ENCODE measurements at places on chromosomes 7 and 10.

DNA sequence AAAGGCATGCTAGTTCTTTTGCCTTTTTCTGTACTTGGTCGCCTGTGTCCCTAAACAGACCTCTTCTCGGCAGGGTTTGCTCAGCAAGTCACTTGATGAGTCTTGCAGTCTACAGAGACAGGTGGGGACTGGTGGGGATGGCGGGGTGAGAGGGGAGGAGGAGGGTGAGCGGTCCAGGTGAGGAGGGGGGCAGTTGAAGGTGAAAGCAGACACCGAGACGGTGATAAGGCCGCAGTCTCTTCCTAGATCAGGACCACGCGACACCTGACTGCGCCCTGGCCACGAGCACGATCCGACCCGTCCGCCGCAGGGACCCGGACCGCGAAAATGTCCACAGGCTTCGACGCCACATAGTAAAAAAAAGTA is 566 bp downstream of the ASNS start:
- DNase-seq = no peak

- DNase-seq = peak; percentile 33
Measured at GRCh38 chr7:101241015-101241363, 3.4 kb upstream of the CLDN15 start.

- no peak for DNase-seq
Measured at GRCh38 chr10:124423813-124424212, 5.1 kb upstream of the OAT start.

GRCh38 chr10:43151371-43151770 is 13.1 kb downstream of the CSGALNACT2 start:
- no peak for DNase-seq

DNA sequence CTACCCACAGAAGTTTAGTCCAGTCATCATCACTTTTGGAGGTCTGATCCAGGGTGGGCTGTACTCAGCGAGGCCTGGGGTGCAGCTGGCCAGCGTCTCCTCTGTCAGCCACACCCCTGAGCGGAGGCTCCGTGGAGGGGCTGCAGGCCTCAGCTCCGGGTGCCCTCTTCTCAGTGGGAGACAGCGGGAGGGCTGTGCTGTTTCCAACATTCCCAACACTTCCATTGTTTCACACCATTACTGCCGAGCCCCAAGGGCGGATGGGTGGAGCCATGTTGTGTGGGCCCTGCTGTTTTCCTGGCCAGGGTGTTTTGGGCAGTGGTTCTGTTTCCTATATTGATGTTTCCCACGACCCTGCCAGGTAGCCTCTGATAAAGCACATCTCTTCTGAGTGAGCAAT is 95.0 kb downstream of the MKI67 start:
- peak; percentile 85 for DNase-seq

GRCh38 chr7:111162692-111163091 is 71.8 kb downstream of the LRRN3 start:
- no peak for DNase-seq

DNA sequence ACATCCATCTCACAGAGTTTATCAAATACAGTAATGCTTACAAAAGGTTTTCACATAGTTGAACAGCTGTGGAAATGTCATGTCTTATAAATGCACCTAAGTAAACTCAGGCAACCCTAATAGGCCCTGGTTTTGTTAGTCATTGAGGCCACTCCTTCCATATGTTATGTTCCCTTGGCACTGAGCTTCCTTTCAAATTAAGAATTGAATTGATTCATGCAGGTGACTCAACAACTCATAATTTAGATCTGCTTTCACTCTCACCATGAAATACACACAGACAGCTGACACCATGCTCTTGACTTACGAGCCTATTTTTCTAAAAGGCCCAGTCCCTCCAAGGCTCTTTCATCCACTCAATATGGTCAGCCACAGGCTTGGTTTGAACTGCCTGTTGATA is 476.9 kb downstream of the KCNMA1 start:
- DNase-seq = peak; percentile 24

- DNase-seq = no peak
Measured at GRCh38 chr7:996079-996872, 13.3 kb downstream of the CYP2W1 start.

- no peak for DNase-seq
Measured at GRCh38 chr7:115319541-115319940, 397.6 kb downstream of the MDFIC start.

GRCh38 chr10:77726732-77727131 is 89.1 kb upstream of the KCNMA1 start:
- DNase-seq = no peak

- DNase-seq = no peak
Measured at GRCh38 chr10:83214136-83214535, 925.2 kb upstream of the GHITM start.

DNA sequence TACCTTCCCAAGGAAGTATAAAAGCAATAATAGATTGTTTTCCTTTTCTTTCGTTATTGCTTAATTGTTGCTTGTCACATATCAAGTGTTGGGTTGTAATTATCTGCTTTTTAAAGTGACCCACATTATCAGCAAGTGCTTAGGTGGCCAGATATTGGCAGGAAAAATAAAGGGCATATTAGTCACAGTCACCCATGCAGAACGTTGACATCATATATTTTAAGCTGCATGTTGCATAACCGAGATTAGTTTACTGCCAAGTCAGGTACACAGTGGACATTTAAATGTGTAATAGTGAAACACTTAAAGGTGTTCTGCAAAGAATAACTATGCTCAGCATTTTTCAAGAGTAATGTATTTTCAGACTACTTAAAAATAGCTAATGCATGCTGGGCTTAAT is 11.4 kb downstream of the NEBL start:
- DNase-seq = no peak

DNA sequence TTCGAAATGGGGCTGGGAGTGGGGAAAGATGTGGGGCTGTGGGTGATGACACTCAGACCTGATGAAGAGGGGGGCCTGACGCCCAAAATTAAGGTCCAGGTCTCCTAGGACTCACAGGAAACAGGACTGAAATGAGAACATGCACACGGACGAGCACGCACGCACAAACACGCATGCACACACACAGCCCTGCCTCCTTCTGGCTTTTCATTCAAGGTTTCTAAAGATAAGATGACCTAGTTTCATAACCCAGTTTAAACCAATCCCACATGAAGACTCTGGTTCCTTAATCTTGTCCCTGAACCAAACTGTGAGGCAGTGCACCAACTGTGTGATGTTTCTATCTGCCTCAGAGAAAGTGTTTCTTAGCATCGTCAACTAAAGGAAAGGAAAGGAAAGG is 162.0 kb downstream of the DGKI start:
- no peak for DNase-seq

GRCh38 chr10:101512738-101513137 is 75.3 kb downstream of the POLL start:
- no peak for DNase-seq

DNA sequence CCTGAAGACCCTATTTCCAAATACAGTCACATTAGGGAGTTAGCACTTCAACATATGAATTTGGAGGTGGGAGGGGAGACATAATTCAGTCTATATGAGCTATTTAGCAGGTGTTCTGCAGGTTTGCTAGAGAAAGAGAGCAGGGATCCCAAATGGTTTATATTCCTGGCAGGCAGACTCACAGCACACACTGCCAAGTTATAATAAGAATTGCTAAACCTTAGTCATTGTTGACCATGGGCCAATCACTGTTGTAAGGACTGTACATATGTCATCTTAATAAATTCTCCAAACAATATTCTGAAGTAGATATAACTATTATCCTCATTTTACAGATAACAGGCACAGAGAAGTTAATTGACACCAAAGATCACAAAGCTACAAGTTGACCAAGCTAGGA is 1.5 kb upstream of the CCDC3 start:
- no peak for DNase-seq

DNA sequence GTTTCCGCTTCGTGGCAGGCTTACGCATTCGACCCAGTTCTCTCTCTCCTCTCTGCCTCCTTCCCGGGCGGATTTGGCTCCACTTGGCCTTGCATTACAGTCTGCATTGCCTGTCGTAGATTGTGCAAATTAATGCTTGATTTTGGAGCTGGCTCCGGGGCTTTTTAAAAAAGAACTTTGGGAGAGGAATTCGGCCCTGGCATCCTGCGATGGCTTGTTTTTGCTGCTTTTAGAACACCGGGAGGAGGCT is 767 bp downstream of the EIF4EBP2 start:
- peak; percentile 45 for DNase-seq

GRCh38 chr7:68376131-68376661 is 1222.1 kb upstream of the AUTS2 start:
- DNase-seq = no peak

DNA sequence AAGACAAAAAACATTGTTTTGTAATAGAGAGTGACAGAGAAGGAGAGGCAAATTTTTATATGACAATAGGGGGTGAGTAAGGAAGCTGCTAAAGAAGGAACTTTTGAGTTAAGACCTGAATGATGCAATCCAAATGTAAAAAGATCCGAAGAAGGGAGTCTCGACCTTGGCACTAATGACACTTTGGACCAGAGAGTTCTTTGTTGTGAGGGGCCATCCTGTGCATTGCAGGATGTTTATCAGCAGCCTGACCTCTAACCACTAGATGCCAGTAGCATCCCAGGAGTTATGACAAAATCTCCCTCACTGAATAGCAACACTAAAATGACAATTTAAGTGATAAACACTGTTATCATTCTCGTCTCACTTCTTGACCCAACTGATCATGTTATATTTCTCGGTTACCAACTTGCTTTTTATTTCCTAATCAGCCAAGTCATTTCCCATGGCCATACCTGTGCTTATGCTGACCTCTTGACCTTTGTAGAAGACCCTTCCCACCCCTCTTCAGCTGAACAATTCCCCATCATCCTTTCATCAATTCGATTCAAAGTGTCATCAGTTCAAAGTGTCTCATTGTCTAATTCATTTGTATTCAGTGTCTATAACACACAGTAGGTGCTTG is 30.0 kb downstream of the DGKI start:
- DNase-seq = peak; percentile 21

DNA sequence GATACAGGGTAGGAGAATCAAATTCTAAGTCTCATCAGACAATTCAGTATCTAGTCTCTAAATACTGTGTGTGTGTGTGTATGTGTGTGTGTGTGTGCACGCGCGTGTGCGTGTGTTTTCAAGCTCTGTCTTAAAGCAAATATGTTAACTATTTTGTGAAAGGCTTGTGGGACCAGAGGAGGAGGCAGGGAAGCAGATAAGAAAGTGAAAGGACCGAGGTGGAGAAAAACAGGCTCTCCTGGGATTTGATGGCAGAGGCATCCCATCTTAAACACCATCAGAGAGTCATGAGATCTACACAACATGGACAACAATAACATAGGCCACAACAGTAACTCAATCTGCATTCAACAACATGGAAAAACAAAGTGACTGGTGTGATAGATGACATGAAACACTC is 67.1 kb downstream of the PIP4K2A start:
- no peak for DNase-seq

DNA sequence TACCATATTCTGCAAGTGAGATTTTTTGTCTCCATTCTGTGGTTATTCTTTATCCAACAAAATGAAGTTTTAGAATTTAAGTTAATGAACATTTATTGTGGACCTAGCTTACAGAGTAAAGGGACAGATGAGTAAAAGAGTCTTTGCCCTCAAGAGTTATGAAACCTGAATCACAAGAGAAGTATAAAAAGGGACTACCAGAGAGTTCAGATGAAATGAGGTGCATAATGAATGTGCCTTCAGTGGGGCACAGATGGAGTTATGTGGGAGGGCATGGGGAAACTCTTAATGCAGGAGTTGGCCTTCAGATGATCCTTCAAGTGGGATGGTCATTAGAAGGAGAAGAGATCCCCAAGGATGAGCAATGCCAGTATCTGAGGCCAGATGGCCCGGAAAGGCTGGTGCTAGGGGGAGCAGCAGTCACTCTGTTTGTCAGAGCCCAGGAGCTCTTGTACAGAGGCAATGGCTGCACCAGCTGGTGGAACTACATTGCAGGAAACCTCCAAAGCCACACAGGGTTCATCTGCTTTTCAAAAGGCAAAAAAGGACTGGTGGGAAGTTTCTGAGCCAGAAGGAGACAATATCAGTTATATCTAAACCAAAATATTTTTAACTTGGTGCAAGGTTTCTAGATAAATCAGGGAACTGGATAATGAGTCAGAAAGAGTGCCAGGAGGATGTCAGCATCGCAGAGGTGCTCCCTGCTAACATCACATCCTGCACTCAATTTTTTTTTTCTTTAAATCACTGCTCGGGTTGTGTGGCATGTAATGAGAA is 162.0 kb downstream of the KLF6 start:
- no peak for DNase-seq

DNA sequence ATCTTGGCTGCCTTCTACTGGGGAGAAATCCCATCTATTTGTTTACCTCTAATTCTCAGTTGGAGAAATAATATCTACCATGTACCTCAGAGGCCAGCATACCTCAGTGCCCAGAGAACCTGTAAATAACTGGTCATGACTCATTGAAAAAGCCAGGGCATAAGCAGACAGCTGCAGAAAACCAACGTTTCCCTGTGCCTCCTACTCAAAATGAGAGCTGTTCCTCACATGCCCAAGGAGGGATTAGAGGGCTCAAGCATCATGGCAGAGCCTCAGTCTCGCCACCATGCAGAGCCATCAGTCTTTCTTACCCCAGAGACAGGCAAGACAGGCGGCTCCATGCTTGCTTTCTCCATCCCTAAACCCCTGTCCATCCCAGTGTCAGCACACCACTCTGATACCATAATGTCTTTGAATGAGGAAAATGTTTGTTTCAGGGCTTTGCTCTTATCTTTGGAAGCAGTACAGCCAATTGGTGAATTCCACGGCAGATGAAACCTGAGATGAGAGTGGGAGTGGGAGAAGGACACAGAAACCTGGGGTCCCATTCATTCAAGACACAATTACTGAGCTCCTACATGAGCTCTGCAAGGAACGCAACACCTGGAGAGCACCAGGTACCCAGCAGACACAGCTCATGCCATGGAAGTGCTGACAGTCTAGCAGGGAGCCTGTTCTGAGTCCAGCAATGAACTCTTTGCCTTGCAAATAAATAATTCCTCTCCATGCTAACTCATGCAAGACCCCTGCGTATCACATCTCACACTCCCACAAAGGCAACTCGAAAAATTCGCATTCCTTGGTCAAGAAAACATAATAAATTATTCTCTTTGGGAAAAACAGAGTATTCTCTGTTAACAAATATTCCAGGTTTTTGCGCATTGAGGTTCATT is 21.1 kb downstream of the PON1 start:
- no peak for DNase-seq

DNA sequence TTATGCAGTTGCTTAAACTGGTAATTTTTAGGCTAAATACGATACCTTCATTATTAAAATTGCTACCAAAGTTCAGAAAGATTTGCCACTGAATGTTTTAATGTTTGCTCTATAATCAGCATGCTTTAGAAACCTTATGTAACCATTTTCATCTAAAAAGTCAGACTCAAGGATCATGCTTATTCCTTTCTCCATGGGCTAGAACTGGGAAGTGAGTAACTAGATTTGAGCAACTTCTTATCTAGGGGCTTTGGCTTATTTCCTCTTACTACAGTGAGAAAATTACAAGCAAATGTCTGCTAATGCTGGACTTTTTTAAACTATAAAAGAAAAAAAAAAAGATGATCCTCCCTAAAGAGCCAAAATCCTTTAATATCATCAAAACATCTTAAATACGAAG is 215.9 kb downstream of the CRPPA start:
- no peak for DNase-seq
